GM23248 (cell line): ENCODE measurements at places on chromosomes 11 and 22. TPM values are rescaled to one million over a fixed set of nuclear protein-coding genes. Genes with fewer than 3 reads are reported as not detected.

- H3K27ac ChIP-seq: no peak overlapping the region
- no peak for DNase-seq
- no peaks in the 10 kb centered on the region for H3K36me3 ChIP-seq
- H3K4me3 ChIP-seq: no peak overlapping the region
Measured at GRCh38 chr11:68041617-68042218, 2.9 kb downstream of the TCIRG1 start.

GRCh38 chr11:73236854-73237253 is 18.8 kb downstream of the P2RY2 start:
- no peaks in the 10 kb centered on the region for H3K36me3 ChIP-seq
- H3K4me3 ChIP-seq: no peak overlapping the region
- H3K27ac ChIP-seq: no peak overlapping the region
- no peaks in the 10 kb centered on the region for H3K27me3 ChIP-seq
- peaks cover 15% of the 10 kb centered on the region for H3K4me1 ChIP-seq

DNA sequence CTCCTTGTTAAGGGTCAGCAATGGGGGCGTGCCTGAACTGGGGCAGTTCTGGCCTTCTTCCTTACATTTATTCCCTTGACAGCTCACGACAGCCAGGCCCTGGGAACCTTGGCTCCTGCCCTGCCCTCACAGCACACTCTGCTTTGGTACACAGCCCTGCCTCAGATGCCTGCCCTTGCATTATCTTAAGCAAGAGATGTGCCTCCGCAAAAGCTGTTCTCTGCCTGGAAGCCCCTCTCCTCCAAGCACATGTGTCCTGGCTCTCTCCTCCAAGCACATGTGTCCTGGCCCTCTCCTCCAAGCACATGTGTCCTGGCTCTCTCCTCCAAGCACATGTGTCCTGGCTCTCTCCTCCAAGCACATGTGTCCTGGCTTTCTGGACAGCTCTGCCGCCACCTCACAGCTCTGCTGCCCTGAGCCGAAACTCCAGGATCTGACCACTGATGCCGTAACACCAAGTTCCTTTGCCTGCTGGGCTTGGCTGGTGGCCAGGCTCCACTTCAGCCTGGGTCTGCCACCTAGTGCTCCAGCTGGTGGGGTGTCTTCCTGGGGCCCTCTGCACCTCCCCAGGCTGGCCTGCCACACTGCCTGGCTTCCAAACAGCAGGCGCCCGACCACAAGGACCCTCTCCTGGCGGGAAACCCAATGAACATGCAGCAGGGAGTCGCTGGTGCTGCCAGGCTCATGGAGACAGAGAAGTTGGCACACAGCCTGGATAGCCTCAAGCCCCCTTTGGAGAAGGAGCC is 53.0 kb downstream of the SCUBE1 start:
- peak overlapping the region; percentile 51; the same call in 1 of the 2 replicates for H3K4me3 ChIP-seq
- H3K4me1 ChIP-seq: no peaks in the 10 kb centered on the region
- peak; percentile 54 for DNase-seq
- no peaks in the 10 kb centered on the region; the same call in 1 of the 2 replicates for H3K27me3 ChIP-seq

DNA sequence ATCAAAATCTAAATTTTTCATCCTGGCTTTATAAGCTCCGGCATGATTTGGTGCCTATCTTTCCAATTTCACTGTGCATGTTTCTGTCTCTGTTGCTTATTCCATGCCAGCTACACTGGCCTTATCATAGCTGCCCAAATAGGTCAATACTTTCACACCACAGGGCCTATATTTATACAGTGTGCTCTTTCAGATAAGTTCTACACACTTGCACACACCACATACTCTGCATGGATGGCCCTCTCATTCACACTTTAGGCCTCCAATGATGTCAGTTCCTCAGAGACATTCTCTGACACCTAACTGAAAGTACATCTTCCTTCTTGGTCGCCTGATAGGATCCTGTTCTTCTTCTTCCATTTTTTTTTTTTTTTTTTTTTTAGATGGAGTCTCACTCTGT is 7.0 kb downstream of the ALG8 start:
- no peak overlapping the region for H3K27ac ChIP-seq
- no peaks in the 10 kb centered on the region for H3K36me3 ChIP-seq
- H3K4me1 ChIP-seq: no peaks in the 10 kb centered on the region

GRCh38 chr22:42368379-42369249 is 63.6 kb downstream of the NFAM1 start:
- no peak overlapping the region for H3K27ac ChIP-seq
- peak overlapping the region; percentile 71 for H3K4me3 ChIP-seq
- no peaks in the 10 kb centered on the region for H3K36me3 ChIP-seq
- DNase-seq: peak; percentile 9
- peaks cover 16% of the 10 kb centered on the region for H3K4me1 ChIP-seq
- H3K27me3 ChIP-seq: peaks cover 45% of the 10 kb centered on the region

Gene CADM1
- total RNA-seq: 0.38 and 1.4 TPM in 2 replicates

DNA sequence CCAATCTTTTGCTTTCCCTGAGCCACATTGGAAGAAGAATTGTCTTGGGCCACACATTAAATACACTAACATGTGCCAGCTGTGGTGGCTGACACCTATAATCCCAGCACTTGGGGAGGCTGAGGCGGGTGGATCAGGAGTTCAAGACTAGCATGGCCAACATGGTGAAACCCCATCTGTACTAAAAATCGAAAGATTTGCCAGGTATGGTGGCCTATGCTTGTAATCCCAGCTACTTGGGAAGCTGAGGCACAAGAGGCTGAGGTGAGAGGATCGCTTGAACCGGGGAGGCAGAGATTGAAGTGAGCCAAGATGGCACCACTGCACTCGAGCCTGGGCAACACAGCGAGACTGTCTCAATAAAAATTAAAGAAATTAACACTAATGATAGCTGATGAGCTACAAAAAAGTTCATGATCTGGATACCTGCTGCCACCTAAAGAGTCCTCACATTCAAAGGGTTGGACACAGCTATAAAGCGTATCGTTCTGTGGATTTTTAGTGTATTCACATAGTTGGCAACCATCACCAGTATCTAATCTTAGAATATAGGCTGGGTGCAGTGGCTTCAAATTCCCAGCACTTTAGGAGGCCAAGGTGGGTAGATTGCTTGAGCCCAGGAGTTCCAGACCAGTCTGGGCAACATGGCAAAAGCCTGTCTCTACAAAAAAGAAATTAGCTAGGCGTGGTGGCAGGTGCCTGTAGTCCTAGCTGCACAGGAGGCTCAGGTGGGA is 3.4 kb upstream of the LDHC start:
- H3K4me3 ChIP-seq: no peak overlapping the region
- DNase-seq: peak; percentile 37
- H3K36me3 ChIP-seq: peaks cover 45% of the 10 kb centered on the region
- no peaks in the 10 kb centered on the region for H3K27me3 ChIP-seq

DNA sequence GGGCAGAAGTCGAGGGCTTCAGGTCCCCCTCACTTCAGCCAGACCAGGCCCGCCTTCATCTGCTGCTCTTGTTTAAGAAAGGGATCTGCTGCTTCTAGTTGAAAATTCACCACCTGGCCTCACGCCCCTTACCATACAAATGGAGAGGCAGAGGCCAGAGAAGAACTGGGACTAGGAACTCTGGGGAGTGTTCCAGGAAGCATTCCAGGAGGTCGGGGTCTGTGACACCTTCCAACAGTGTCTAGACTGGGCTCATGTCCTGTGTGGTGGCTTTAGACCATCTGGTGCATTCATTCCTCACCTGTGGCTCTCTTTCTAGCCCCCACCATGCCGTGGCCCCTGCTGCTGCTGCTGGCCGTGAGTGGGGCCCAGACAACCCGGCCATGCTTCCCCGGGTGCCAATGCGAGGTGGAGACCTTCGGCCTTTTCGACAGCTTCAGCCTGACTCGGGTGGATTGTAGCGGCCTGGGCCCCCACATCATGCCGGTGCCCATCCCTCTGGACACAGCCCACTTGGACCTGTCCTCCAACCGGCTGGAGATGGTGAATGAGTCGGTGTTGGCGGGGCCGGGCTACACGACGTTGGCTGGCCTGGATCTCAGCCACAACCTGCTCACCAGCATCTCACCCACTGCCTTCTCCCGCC is 12.3 kb downstream of the TSKU start:
- H3K27ac ChIP-seq: no peak overlapping the region
- DNase-seq: no peak
- no peaks in the 10 kb centered on the region for H3K36me3 ChIP-seq
- no peak overlapping the region for H3K4me3 ChIP-seq

DNA sequence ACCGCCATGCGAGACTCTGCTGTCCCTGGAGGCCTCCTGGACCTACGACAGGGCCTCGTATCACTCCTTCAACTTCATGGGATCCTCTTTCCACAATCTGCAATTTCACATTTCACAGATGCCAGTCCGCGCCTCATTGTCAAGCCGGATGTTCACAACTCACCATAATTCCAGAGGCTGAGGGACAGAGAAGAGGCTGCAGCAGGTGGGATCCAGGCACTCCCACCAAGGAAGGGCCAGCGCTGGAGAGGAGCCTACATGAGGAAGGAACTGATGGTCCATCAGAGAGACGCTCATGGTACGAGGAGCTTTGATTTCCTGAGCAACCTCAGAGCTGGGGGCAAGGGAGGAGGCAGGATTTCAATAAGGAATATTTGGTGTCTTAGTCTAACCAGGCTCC is 495.0 kb downstream of the BRD1 start:
- no peak overlapping the region for H3K27ac ChIP-seq
- no peaks in the 10 kb centered on the region for H3K27me3 ChIP-seq
- DNase-seq: no peak

DNA sequence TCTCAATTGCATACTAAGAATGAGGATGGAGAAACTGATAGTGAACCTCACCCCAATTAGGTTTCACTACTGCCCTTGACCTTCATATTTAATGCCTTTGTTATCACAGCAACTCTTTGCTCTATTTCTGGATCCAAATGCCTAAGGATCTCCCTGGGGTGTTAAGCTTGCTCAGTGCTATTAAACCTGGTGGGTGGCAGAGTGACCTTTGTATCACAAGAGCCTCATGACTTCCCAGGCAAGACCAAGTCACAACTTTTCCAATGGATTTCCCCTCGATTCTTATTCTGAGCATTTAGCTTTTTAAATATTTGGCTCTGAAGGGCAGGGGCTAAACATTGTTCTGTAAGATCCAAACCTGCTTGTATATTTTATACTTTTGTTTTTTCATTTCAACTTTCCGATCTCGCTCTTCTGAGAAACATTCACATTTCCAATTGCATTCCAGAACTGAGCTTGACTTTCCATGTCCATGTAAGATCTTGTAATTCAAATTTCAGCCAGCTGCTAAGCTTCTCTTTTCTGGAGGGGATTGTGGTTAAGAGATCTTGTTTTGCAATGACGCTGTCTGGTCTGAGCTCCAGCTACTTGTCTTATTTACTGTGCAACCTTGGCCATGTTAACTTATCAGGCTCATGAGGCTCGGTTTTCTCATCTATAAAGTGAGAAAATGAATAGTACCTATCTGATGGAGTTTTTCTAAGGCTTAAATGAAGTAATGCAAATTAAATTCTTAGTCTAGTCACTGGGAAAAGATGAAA is 6.4 kb upstream of the EHF start:
- H3K4me3 ChIP-seq: no peak overlapping the region
- no peaks in the 10 kb centered on the region for H3K4me1 ChIP-seq
- DNase-seq: peak; percentile 20
- H3K36me3 ChIP-seq: no peaks in the 10 kb centered on the region
- H3K27ac ChIP-seq: no peak overlapping the region

DNA sequence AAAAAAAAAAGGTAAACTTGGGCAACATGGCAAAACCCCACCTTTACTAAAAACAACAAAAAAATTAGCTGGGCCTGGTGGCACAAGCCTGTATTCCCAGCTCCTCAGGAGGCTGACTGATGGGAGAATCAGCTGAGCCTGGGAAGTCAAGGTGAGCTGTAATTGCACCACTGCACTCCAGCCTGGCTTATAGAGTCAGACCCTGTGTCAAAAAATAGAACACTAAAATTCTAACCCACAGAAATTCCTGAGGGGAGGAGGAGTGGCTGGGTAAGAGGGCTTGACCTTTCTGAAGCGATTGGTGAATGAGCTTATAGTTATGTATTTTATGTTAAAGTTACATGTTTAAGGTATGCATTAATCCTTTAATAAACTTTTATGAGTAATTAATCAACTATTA is 53.3 kb downstream of the FAT3 start:
- H3K4me3 ChIP-seq: no peak overlapping the region
- H3K4me1 ChIP-seq: peaks cover 29% of the 10 kb centered on the region
- no peaks in the 10 kb centered on the region for H3K27me3 ChIP-seq
- H3K27ac ChIP-seq: no peak overlapping the region
- no peaks in the 10 kb centered on the region for H3K36me3 ChIP-seq

Gene KDM4D
- 0.43 and 1.4 TPM in 2 replicates for total RNA-seq

GRCh38 chr11:100672498-100673033 is 14.5 kb upstream of the ARHGAP42 start:
- H3K36me3 ChIP-seq: no peaks in the 10 kb centered on the region
- DNase-seq: no peak
- no peaks in the 10 kb centered on the region for H3K27me3 ChIP-seq
- H3K4me1 ChIP-seq: no peaks in the 10 kb centered on the region
- H3K27ac ChIP-seq: no peak overlapping the region

GRCh38 chr11:62644220-62644619 is 2.2 kb downstream of the GANAB start:
- peak overlapping the region; percentile 26; the same call in 1 of the 2 replicates for H3K27ac ChIP-seq
- peaks cover 7% of the 10 kb centered on the region for H3K36me3 ChIP-seq
- no peaks in the 10 kb centered on the region for H3K27me3 ChIP-seq
- H3K4me1 ChIP-seq: peaks cover 14% of the 10 kb centered on the region
- H3K4me3 ChIP-seq: no peak overlapping the region

DNA sequence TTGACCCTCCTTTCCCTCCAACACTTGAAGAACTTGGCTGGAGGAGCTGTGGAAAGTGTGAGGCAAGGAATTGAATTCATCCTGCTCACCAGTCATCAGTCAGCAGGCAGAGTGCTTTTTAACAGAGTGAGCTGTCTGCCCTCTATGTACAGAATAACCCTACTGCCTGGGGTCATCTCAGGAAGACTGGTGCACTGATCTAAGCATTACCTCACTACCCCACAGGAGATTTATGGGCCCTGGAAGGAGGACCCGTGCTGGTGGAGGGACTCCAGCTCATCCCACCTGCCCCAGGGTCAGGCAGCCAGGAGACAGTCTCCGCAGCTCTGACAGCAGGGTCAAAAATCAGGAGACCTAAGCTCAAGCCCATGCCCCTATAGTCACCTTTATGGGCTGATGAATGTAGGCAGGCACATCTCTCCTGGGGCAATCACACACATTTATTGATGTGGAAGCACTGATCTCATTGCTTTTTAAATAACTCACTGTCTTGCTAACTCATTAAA is 270.8 kb upstream of the SESN3 start:
- H3K4me3 ChIP-seq: no peak overlapping the region
- no peaks in the 10 kb centered on the region for H3K36me3 ChIP-seq
- H3K27me3 ChIP-seq: no peaks in the 10 kb centered on the region
- peaks cover 37% of the 10 kb centered on the region for H3K4me1 ChIP-seq
- DNase-seq: peak; percentile 43

Gene CELSR1
- total RNA-seq: 0.38 and 0.54 TPM in 2 replicates

GRCh38 chr11:19187114-19187832 is 14.5 kb downstream of the CSRP3 start:
- no peaks in the 10 kb centered on the region for H3K4me1 ChIP-seq
- H3K27ac ChIP-seq: no peak overlapping the region
- DNase-seq: peak; percentile 33
- 0 out of 2 replicates have a peak, but pooled peaks cover 7% of the 10 kb centered on the region for H3K27me3 ChIP-seq
- no peaks in the 10 kb centered on the region for H3K36me3 ChIP-seq
- H3K4me3 ChIP-seq: no peak overlapping the region

DNA sequence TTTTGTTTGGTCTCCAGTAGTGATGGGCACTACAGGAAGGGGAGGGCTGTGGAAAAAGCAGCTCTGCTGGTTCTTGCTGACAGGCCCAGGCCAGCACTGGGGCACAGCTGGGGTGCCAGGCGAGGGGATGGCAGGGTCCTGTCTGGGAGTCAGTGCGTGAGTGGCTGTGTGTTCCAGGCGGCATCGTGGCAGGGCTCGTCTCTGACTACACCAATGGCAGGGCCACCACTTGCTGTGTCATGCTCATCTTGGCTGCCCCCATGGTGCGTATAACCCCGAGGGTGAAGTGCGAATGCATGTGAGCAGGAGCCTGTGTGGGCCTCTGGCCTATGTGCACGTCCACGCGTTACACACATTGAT is 20.9 kb downstream of the SLC37A2 start:
- H3K27me3 ChIP-seq: no peaks in the 10 kb centered on the region
- H3K4me1 ChIP-seq: peaks cover 13% of the 10 kb centered on the region
- H3K27ac ChIP-seq: no peak overlapping the region
- no peak overlapping the region for H3K4me3 ChIP-seq
- no peaks in the 10 kb centered on the region for H3K36me3 ChIP-seq
